Nephron progenitor cell (in vitro differentiated cells): ENCODE measurements at places on chromosomes 5 and 9.

DNA sequence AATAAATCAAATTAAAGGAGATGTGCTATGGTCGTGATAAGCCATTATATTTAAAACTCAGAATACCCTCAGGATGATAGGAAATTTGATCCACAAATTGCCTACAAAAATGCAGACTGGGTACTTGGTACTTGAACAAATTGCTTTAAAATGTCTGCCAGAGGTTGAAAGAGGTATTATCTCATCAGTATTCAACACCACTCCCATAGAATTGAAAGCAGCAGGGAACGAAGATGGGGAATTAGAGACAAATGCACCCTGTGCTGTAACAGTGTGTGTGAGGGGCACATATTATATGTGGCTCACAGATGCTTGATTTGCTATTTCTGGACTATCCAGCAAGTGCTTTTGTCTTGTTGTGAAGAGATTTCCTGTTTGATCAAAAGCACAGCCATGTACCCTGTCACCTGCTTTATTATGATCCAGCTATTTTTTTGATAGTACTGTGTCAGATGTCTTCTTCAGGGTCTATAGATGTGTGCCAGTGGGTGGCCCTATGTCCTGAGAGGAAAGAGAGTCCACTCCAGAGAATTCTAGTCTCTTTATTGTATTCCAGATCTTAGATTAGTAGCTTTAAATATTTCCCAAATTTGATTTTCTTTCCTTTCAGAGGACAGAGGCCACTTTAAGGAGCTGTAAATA lies 120.1 kb downstream of the XRCC4 start:
- DNase-seq = no peak

- no peak for DNase-seq
Measured at GRCh38 chr5:180646963-180647305, 2.5 kb downstream of the FLT4 start.

GRCh38 chr5:151113651-151114050 lies 32.8 kb upstream of the TNIP1 start:
- no peak for DNase-seq

- DNase-seq = no peak
Measured at GRCh38 chr5:92990771-92991170, 590.2 kb downstream of the NR2F1-AS1 start.

DNA sequence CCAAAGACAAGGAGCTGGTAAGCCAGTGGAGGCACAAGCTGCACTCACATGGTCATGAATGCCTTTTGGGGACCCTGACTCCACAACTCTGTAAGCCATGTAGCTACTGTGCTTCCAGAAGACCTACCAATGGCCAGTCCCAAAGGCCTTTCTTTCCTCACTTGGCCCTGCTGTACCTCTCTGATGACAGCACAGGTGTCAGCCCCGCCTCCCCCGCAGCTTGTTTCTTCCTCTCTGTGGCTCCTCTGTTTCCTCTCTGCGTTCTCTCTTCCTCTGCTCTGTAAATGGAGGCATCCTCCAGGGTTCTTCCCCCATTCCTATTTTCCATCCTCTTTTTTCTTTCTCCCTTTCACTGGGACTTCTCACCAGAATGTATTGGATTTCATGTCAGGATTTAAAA lies 26.7 kb downstream of the SH3TC2 start:
- DNase-seq = no peak
